ENCODE measurements at places on chromosomes 4 and X.

DNA sequence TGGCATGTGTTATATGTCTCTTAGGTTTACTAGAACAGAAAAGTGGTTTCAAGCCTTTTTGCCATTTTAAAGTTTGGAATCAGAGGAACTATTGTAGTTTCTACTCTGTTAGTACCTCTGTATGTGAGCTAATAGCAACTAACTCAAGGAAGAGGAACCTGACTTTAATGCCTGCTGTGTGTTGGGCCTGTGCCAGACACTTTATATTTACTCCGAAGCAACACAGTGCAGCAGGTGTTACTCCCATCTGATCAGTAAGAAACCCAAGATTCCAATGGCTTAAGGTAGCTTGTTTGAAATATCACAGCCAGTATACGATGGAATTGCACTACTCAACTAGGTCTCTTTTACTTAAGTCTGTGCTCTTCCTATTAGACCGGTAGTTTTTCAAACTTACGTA, 79.2 kb downstream of the USP9X start:
- no peak for DNase-seq

GRCh38 chr4:107780665-107781064, 44.1 kb upstream of the SGMS2 start:
- no peak for DNase-seq

DNA sequence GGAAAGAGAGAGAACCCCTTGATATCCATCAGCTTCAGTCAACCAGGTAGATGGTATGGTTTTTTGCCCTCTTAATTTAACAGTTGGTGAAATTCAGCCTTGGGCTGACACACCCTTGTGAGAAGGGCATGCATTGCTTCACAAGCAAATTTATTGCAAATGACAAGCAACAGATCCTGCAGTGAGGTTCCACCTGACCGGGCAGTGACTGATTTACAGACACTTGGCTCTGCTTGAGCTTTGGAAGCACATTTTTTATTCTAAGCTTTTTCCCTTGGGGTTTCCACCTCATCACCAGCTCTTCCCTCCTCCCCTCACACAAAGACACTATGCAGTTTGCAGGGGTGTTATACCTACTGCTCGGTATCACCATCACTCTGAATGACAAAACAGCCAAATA, 28.3 kb upstream of the SERTM2 start:
- DNase-seq, result no peak

DNA sequence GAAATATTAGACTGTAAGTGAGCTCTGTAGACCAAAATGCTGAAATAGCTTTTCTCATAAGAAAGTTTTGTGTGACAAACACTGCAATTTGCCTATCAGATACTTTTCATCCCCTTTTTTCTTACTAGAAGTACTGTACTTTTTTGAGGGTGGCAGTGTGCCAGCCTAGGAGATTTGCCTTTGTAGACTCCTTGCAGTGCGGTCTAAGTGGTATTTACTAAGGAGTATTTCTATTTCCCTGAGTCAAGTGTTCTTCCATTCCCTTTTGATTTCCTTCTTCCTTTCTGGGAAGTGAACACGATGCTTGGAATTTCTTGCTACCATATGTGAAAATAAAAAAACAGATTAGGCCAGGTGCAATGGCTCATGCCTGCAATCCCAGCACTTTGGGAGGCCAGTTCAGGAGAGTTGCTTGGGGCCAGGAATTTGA, 34.6 kb downstream of the PDLIM5 start:
- no peak for DNase-seq

DNA sequence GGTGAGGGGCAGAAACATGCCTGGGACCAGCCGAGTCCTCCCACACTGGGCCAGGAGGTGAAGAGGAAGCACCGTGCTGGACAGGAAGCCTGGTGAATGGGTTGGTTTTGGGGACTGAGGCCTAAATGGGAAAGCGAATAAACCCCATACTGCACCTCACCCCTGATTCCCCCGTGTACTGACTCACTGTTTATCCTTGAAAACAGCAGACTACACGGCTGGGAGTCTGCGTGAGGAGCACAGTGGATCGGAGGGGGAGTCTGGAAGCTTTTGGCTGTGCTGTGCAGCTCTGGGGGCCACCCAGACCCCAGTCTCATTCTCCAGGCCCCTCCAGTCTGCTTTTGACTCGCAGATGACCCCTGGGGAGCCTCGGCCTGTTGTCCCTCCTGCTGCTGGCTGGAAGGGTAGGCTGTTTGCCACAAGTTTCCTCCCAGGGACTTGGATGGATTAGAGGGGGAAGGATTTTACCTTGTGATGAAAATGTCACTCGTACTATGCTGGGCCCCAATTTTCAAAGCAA, 90.0 kb downstream of the PSAPL1 start:
- DNase-seq, result no peak

- DNase-seq, result no peak
Observed at GRCh38 chrX:16772460-16772859, 13.8 kb upstream of the TXLNG start.

DNA sequence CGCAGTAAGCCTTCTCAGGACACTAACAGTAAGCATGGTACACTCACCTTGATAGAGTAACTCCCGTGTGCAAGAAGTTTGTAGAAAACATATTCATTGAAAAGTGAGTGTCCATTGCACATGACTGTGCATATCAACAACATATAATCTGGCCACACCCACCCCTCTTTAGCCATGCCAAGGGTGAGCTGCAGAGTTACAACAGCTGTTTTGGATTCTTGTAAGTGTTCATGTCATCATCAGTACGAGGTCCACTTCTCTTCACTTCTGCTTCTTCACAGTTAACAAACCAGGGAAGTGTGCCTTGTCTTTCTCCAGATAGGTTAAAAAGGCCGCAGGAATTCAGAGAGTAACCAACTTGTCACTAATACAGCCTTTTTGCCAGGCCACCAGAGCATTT, 116.6 kb downstream of the IRF2 start:
- no peak for DNase-seq

- DNase-seq, result no peak
Observed at GRCh38 chr4:158949099-158949498, 153.8 kb upstream of the RAPGEF2 start.

GRCh38 chr4:106875340-106875739, 160.8 kb downstream of the DKK2 start:
- DNase-seq, result no peak

DNA sequence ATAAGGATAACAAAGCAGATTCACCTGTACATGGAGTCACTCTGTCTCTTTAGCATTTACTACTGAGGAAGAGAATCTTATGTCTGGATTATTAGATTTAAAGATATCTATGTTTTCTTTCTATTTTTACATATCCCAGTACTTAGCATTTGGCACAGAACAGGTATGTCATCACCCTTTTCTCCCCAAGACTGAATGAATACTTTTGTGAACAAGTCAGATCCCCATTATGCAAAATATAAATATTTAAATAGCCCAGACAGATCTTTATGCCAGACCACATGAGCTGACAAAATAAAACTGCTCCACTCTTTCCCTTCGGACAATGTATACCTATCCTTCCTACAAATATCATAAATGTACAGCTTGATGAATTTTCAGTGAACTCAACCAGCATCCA, 94.5 kb downstream of the CASK start:
- no peak for DNase-seq

DNA sequence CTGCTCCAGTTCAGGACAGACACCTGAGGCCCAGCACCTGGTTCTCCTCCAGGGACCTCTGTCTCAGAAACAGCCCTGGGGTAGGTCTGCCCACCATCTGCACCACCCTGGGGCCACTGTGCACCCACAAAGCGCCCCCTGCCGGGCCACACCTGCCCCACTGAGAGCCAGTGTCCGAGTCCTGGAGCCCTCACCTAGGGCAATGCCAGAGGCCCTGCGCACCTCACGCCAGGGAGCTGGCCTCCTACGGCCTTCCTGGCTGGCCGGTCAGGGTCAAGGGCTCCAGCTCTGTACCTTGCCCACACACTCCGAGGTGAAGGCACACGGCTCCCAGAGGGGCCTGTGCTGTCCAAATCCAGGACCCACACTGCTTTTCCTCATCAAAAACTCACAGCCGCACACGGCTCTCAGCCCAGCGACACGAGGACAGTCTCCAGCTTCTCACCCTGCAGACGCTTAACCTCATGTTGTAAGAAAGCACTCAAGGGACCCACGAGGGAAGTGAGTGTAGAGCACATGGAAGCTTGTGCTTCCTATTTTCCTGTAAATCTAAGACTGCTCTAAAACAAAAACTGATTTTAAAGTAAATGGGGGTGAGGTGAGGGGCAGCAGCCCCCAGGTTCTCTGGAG, 5.4 kb downstream of the CTBP1 start:
- DNase-seq, result no peak

DNA sequence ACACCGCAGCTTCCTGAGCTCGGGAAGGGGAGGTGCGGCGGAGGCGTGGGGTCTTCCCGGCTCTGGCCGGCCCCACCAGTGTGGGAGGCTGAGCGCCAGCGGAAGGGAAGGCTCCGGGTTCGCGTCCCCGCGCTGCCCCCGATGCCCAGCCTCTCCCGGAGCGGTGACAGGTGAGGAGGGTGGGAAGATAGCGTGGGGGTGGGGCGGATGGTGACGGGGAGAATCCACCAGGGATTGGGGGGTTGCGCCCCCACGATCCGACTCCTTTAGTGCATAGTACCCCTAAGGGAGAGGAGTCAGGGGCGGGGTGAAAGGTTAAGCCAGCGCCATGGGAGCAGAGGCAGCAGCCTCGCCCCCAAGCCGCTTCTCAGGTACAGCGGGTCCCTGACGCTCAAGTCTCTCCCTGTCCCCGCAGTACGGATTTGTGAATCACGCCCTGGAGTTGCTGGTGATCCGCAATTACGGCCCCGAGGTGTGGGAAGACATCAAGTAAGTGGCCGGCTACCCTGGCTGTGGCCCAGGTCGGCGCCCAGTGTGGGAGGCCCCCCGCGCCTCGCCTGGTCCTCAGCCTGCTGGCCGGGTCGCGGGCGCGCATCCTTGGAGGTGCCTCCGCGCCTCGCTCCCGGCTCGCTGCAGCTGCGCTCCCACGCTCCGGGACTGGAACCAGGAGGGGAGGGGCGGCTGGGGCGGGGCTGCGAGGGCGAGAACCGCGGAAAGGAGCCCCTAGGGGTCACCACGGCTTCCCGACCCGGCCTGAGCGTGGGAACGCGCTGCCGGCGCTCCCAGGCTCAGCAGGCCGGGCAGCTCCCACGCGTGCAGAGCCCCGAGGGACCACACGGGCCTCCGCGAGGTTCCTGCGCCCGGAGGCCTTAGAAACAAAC, 791 bp downstream of the GUCY1B1 start:
- DNase-seq, result peak; percentile 3

GRCh38 chr4:11079171-11079570, 349.5 kb downstream of the HS3ST1 start:
- no peak for DNase-seq

DNA sequence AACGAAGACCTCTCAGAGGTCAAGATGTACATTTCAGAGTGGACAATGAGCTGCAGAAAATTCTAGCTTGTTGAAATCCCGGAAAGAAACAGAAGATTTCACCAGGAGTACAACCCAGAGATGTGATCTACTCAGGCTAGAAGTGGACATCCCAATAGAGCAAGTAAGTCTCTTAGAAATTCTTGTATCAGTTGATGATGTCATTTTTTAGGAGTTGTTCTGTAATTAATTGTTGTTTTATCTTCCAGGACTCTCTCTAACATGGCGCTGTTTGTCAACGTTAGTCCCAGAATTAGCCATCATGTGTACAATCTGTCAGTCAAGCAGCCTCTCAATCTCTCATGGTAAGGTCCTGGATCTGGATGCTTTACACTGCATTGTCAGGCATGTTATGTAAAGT, 174.4 kb downstream of the GRIA3 start:
- no peak for DNase-seq

DNA sequence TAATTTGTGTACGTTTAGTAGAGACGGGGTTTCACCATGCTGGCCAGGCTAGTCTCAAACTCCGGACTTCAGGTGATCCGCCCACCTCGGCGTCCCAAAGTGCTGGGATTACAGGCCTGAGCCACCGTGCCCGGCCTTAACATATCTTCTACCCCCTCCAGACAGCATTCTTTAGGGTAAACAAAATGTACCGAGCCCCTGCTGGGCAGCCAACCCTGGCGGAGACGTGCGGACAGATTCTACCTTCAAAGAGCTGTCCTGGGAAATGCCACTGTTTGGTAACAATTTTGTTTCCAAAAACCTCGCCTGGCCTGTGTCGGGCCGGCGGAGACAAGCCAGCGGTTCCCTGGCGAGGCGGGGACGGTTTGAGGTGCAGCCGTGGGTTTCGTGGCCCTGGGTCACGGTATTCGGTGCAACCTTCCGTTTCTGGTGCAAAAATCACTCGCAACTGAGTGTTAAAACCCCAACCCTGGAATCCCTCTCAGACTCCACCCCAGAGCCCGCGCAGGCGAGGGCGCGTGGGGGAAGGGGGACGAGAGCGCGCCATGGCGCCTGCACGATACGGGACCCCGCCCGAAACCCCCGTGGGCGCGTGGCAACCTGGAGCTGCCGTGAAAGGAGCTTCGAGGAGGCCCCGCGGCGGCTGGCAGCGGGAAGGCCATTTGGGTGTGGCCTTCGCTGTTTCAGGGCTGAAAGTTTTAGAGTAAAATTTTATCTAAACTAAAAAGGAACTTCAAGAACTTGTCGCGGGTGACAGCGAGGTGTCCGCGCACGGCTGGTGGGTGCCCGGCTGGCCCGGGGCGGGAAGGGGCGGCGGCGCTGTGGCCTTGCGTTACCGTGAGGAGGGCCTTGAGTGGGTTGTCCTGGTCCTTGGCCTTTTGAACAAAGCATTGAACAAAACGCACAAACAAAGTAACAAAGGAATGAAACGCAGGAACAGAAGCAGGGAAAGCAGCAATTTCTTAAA, 17.0 kb downstream of the MRFAP1 start:
- DNase-seq, result no peak

GRCh38 chrX:16882169-16882568, 12.0 kb upstream of the RBBP7 start:
- DNase-seq, result no peak

- no peak for DNase-seq
Observed at GRCh38 chr4:186345184-186345583, 79.2 kb downstream of the F11 start.

GRCh38 chr4:100362366-100362765, 155.5 kb downstream of the EMCN start:
- no peak for DNase-seq

GRCh38 chr4:128371001-128371777, 83.6 kb upstream of the PGRMC2 start:
- DNase-seq, result no peak

GRCh38 chr4:98865059-98865458, 63.9 kb downstream of the EIF4E start:
- no peak for DNase-seq

DNA sequence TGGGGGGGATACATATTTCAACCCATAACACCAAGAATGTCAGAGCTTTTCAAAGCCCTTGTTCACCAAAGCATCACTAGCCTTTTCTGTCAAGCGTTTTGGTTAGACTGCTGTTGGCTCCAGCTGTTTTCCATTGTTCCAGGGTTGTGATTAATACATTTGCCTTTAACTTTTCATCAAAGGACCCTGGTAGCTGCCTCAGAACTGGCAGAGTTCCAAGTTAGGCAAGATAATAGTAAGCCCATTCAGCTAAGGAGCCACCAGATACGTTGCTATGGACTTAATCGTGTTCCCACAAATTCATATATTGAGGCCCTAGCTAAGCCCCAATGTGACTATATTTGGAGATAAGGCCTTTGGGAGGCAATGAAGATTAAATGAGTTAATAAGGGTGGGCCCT, 37.1 kb downstream of the ENOPH1 start:
- no peak for DNase-seq

- DNase-seq, result no peak
Observed at GRCh38 chr4:106629268-106629625, 260.7 kb upstream of the GIMD1 start.

- DNase-seq, result no peak
Observed at GRCh38 chrX:45070116-45071007, 130.3 kb downstream of the DIPK2B start.

- DNase-seq, result no peak
Observed at GRCh38 chrX:8845060-8845459, 43.9 kb upstream of the FAM9A start.

- DNase-seq, result no peak
Observed at GRCh38 chr4:128527351-128527750, 239.7 kb upstream of the PGRMC2 start.

Data from CD8-positive, alpha-beta T cell (primary cell).